NB4 (cell line): ENCODE measurements at places on chromosomes 3 and 15.

DNA sequence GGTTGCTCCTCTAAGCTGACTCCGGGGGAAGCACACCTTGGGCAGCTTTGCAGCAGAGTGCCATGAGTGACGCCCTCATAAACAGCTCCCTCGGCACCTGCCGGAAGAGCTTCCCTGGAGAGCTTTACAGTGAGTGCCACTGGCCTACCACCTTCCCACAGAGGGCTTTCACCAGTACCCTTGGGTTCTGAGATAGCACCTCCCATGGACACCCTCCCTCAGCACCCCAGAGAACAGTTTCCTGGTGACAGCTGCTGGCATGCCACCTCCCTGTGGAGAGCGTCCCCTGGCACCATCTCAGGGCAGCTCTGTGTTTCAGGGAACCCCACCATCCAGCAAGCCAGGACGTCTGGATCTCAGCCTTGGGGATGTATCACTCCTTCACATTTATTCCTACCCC, 49.1 kb downstream of the RUBCN start:
- no peak for DNase-seq

- no peak for DNase-seq
Measured at GRCh38 chr3:9251055-9251786, 1.8 kb upstream of the SRGAP3 start.

DNA sequence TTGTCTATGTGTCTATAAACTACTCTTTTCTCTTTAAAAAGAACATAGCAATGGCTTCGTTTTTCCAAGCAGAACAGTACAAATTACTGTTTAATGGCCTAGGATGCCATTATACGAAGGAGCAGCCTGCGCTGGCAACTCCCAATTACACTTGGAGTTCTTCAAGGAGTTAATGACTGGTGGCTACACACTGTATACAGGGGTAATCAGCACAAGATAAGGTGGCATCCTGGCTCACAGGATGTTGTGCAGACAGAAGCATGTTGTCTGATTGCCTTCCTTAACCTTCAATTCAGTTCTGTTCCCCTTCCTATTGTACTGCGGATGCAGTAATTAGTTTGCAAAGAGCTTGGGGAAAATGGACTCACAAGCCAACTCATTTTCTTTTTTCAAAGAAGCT, 250.7 kb upstream of the ROBO2 start:
- no peak for DNase-seq

DNA sequence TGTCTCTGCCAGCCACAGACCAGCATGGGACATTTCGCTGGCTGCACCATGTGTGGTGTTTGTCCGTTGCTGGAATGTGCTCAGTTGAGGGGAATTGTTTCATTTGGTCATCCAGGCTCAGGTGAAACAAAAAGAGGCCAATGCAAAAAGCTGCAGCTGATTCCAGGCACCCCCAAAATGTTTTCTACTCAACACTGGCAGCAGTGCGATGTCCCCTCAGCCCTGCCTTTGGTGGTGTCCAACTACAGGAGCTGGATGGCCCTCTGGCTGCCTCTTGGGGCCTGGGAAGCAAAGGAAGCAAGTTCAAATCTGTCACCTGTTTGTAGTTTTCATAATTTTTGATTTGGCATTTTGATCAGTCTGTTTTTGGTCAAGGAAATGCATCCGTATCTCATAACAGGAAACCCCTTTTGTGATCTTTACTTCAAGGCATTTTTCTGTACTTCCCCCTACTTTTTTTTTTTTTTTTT, 141.8 kb downstream of the EEFSEC start:
- DNase-seq: no peak

GRCh38 chr3:139281522-139282196, 62.2 kb upstream of the MRPS22 start:
- no peak for DNase-seq

- no peak for DNase-seq
Measured at GRCh38 chr15:68417897-68418296, 14.1 kb downstream of the ITGA11 start.

GRCh38 chr3:128895843-128896697, 16.6 kb downstream of the ACAD9 start:
- no peak for DNase-seq

DNA sequence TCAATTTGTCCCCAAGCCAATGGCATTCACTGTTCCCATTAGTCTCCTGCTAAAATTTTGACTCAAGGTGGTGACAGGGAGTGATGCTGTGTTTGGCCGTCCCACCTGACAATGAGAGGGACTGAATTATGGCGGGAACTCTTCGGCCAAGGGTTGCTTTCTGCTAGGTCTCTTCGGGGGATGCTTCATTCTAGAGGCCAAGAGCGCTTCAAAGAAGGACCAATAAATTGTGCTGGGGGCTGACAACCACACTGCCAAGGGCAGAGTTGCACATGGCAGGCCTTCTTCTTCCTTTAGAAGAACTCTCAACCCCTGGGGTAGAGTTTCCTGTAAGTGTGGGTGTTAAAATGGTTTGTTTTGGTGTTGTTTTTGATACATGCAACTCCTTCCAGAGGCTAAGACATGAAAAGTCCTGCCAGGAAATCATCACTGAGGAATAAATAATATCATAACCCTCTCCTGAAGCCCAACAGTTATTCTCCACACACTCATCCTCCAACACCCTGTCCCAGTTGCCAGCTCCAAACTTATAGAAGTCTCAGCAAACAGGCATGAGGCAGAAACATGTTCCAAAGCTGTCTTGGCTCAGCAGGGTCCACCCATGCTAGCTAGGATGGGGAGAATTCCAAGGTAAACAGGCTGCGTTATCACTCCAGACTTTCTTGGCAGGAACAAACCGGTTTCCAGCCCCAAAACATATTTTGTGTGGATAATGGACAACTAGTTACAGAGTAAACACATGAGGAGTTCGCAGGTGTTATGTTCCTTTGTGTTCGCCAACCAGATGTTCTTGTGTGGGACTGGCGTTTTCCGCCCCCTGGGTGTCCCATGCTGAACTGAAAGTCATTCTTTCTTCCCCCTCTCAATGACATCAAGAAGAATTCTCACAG, 396.7 kb upstream of the RGMA start:
- no peak for DNase-seq

- DNase-seq: peak; percentile 67
Measured at GRCh38 chr15:43187544-43188155, 2.4 kb downstream of the CCNDBP1 start.

DNA sequence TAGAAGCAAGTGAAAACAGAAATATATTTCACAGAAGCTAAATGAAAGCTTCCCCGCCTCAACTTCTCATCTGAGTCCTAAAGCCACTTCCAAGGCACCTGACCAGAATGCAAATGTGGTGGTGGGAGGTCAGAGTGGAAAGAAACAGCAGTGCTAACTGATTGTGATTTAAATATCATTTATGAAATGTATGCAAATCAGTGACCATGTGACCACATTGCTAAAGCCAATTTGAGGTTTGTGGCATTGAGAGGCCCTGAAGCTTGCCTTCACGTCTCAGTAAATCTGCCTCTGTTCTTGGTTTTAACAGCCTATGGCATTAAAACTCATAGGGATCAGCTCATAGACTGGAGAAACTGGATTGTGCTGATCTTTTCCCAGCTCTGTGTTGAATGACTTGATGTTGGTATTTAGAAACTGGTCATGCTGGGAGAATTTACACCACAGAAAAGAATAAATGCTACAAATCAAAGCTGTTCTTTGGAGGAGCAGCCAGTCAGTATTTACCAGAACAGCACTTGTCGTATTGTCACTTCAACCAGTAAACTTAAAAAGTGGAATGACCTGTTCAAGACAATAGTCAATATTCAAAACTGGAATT, 481.4 kb upstream of the ALCAM start:
- DNase-seq: no peak

DNA sequence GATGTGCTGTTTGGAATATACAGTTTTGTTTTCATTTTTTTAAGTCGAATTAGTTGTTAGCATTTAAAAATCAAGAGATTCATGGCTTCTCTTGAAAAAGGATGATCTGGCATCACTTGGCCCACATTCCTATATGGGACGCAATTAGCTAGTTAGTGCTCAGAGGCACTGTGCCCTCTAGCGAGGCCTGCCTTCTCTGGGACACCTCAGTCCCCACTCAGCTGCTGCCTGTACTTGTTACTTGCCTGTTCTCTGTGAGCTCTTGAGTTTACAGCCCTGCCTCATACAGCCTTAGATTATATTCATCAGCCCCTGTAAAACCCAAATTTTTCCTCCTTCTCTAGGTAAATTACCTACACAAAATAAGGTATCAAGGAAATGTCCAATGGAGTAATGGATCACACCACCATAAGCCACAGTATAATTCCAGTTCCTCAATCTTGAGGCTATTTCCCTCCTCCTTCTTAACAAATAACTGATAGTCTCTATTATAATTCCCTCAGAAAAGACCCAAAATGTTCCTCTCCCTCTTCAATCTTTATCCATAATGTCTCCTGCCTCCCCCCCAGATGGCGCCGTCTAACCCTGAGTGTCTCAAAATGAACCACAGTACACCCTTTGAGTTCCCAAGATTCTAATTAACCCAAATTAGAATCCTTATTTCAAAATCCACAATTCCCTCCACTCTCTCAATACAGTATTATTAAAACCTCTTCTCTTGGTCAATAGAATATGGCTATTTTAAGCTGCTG, 2.7 kb downstream of the ZMAT3 start:
- peak; percentile 50 for DNase-seq

DNA sequence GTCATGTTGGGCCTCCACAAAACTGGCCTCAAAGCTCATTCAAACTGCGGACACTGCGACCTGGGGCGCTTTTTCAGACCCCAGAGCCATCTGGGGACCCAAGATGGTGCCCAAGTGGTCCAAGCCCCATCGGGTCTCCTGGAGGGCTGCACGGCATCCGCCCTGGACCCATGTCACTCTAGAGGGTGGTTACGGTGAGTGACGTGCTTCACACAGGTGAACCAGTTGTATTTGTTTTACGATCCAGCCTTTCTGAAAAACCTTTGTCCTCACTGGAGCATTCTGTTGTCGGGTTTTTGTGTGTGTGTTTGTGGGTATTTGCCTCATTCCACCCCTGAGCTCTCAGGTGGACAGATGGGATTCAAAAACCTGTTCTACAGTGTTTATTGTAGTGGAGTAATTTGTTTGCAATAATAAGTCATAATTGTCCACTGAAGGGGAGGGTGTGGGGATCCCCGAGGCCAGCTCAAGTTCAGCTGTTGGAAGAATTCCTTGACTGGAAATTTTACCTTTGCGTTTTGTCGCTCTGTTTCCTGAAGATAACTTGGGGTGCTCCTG, 1.9 kb downstream of the SLC51A start:
- DNase-seq: no peak

- DNase-seq: no peak
Measured at GRCh38 chr3:105401691-105402149, 35.0 kb downstream of the ALCAM start.

DNA sequence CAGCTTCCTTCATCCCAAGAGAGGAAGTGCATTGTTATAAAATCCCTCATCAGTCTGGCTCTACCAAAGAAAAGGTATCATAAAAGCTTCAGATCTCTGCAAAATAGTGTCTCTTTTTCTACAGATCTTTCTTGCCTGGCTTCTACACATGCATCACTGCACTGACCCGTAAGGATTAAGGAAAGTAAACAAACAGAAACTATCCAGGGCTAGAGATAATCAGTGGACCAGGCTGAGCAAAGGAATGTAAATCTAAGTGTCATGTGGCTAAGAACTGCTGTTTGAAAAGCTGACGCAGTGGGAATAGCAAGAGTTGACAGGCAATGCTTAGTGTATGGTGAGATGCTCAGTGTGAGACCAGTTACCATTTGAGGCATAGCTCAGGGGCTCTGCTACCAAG, 339.7 kb downstream of the IL5RA start:
- DNase-seq: no peak

GRCh38 chr3:102229062-102229655, 205.7 kb upstream of the ZPLD1 start:
- peak; percentile 77 for DNase-seq

GRCh38 chr3:125351814-125352456, 23.2 kb downstream of the ZNF148 start:
- DNase-seq: peak; percentile 41

- DNase-seq: peak; percentile 63
Measured at GRCh38 chr3:129121016-129121791, 400 bp downstream of the RAB43 start.

DNA sequence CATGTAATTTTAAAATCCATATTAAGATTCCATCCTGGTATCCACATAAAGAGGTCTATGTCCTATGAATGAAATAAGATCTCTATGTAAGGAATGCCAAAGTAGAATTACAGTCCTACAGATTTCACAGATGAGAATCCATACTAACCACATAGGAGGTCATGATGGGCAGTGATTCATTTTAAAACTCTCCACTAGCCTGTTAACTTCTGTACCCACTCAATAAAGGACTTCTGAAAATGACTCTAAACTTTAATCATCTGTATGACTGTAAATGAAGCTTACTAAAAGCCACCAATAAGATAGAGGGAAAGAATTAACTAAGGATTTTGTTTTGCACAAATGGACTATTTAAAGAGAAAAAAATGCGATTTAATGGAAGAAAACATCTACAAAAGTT, 28.7 kb downstream of the MORC1 start:
- DNase-seq: no peak

GRCh38 chr3:93969443-93969842, 4.3 kb downstream of the PROS1 start:
- no peak for DNase-seq

GRCh38 chr3:31615071-31615875, 82.5 kb downstream of the STT3B start:
- no peak for DNase-seq

DNA sequence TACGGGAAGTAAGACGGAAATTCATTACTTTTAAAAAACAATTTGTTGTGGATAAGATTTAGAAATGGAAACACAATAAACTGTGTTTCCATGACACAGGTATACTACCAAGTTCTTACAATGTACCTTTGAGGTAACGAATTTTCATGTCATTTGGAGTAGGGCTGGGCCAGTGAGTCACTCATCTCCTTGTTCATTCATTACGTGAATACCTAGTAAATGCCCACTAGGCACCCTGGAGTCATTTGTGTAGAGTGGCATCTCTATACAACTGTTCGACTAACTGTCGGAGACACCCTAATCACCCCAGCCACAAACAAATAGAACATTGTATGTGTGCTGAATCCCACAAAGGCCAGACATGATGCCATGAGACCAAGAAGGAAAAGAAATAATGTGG, 94.8 kb downstream of the IGF1R start:
- DNase-seq: no peak

- no peak for DNase-seq
Measured at GRCh38 chr3:187909866-187910265, 164.6 kb upstream of the BCL6 start.

- DNase-seq: no peak
Measured at GRCh38 chr3:147008886-147009285, 397.5 kb downstream of the ZIC4 start.

DNA sequence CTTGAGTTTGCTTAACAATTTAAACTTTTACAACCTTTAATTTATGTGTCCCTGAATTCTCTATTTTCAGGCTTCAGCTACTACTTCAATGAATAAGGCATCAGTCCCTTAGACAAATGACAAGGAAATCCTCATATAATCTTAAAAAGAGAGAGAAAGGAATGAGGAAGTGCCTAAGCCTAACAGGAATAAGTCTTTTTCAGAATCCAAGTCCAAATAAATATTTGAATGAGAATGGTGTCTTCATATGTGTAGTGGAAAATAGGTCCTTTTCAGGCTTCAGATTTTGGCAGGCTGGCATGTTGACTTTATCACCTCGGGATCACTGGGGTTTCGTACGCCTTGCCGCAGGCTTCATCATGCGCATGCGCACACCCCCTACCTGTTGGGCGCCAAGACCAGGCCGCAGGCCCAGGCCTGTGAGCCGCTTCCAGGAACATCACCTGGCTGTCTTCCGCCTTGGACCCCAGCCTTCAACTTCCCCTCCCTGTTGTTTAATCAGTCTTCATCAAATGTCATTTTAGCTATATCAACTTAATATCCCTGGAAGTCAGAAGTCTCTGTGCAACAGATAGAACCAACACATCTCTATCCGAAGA, 334.5 kb downstream of the SOX2 start:
- DNase-seq: no peak

- peak; percentile 80 for DNase-seq
Measured at GRCh38 chr15:101578443-101578894, 73.7 kb downstream of the TM2D3 start.
